Stimulated activated CD4-positive, alpha-beta T cell treated with anti-CD3 and anti-CD28 coated beads, Interleukin-2, amount 100 ng/mL, for 24 hours (primary cell): ENCODE measurements at places on chromosomes 7 and 10.
A peak's percentile ranks its signal among the peaks of the same experiment; 100 is the strongest.

DNA sequence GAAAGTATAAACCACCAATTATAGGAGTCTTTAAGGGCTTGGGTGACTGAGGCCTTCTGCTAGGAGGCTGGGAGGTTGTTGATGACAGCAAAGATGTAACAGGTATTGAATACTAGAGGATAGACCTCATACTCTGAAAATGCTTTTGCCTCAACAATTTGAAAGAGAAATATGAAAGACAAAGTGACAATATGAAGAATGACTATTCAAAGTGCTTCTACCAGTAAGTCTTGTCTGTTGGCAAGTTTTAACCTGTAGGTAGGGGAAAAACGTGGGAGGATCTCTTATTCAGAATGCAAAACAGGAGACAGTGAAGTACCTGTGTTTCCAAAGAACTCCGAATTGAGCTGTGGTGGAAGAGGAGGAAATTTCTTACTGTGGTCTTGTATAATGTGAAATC lies 38.2 kb downstream of the GBF1 start:
- DNase-seq = no peak

DNA sequence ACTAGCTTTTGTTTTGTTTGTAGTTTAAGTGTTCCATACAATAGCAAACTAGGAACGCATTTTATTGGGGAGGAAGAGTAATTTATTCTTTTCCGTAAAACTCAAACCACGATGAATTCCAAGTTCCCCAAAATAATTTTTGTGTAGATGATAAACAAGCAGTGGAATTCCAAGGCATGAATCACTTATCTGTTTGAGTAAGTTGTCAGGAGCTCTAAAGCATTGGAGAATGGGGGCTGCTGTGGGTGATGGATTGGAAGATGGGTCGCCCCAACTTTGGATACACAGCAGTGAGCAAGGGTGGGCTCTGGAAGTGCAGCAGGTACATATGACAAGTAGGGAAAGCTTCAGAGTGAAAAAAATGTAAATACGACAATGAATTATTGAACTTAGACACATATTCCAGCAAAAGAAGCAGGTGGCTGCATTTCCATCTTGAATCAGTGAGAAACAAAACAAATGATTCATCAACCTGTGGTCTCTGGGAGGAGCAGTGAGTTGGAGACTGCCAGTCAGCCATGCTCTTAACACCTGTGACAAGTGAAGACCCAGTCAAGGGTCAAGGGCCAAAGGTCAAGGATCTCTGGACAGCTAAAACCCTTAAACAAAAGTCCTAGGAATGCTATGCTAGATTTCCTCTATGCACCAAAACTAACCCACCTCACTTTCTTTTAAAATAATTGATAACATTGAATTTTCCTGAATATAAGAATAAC lies 34.2 kb upstream of the ADRB1 start:
- DNase-seq = no peak

GRCh38 chr10:110279407-110279986 lies 25.2 kb downstream of the SMNDC1 start:
- DNase-seq = peak; percentile 40

- DNase-seq = no peak
Observed at GRCh38 chr7:121369462-121369861, 26.6 kb downstream of the FAM3C start.

- DNase-seq = no peak
Observed at GRCh38 chr7:48384180-48384752, 213.0 kb downstream of the ABCA13 start.

DNA sequence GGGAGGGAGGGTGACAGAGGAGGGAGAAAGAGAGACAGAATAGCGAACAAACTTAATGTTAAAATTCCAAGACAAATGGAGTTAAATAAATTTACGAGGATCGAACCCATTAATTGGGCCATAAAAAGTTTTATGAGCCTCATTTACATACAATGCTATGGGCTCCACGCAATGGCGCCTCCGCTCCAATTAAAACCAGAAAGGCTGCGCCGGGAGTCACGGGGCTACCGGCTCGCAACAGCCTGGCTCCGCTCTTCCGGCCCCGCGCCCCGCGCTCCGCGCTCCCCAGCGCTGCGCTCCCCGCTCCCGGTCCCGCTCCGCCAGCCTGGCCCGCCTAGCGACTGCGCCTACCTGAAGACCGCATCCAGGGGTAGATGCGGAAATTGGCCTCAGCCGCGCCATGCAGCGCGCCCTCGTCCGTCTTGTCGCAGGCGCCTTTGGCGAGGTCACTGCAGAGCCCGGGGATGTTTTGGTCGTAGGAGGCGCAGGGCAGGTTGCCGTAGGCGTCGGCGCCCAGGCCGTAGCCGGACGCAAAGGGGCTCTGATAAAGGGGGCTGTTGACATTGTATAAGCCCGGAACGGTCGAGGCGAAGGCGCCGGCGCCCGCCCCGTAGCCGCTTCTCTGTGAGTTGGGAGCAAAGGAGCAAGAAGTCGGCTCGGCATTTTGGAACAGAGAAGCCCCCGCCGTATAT lies 513 bp downstream of the HOXA7 start:
- DNase-seq = no peak

GRCh38 chr7:105519353-105519752 lies 2.7 kb downstream of the PUS7 start:
- DNase-seq = no peak

GRCh38 chr10:43048301-43049051 lies 28.4 kb upstream of the RET start:
- no peak for DNase-seq

GRCh38 chr10:132102717-132103110 lies 37.0 kb downstream of the JAKMIP3 start:
- DNase-seq = no peak

DNA sequence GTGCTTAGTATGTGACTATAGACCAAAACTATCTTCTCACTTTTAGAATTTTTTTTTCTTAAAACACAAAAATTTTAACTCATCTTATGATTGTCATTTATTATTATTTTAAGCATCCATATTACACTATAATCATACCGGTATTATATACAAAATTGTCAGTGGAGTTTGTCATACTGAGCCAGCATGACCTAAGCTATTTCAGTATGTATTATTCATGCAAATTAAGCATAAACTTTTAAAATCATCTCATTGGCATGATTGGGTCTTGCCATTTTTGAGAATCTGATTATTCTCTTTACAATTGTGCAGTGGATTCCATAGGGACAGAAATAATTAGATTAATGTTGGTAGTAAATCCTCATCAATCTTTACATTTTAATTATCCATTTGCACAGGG lies 46.2 kb upstream of the STMP1 start:
- DNase-seq = no peak

DNA sequence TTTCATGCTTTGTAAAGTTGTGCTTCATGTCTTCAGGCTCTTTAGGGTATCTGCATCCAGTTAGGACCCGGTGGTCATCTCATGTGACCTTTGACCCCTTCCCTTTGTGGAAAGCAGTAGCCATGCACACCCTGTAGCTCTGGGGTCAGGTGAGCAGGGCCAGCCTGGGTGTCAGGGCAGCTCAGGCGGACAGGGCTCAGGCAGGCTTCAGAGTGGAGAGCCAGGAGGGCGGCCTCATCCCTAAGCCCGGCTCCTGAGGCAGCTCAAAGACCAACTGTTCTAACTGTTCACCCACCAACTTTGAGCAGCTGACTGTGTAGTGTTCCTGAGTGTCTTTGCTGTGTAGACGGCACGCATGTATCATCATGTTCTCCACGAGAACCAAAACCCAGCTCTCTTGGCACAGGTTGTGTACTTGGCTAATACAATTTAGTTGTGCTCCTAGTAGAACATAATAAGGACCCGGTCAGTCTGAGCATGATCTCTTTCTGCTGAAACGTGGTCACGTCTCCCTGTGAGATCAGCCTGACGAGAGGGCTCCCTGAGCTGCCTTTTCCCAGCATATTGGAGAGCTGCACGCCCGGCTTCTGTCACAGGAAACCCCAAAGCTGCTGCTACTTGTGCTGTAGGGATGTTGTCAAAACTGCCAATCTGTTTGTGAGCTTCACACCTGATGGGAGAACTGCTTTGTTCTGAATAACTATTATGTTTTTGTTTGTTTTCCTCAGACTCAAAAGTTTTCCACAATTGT lies 30.0 kb downstream of the EEPD1 start:
- DNase-seq = no peak

DNA sequence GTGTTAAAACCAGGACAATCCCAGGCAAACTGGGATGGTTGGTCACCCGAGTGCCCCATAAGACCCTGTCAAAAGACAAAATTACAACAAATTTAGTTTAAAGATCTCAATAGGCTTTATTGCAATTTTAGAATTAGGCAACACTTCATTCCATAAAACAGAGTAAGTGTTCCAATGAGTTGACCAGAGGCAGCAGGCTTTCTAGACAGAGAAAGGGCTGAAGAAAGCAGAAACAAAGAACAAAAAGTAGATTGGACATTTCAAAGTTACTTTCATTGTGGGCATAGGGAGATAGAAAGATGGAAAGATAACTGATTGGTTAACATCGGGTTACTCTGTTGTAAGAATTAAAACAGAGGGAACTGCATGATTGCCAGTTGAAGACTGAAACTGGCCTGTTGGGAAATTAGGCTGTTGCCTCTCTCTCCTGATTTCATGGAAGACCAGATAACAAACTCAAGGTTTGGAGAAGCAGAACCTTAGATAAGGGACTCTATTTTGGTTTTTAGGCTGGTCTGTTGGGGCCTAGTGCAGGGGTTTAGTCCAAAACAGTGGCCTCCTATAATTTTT lies 36.3 kb downstream of the ENTPD1 start:
- no peak for DNase-seq

DNA sequence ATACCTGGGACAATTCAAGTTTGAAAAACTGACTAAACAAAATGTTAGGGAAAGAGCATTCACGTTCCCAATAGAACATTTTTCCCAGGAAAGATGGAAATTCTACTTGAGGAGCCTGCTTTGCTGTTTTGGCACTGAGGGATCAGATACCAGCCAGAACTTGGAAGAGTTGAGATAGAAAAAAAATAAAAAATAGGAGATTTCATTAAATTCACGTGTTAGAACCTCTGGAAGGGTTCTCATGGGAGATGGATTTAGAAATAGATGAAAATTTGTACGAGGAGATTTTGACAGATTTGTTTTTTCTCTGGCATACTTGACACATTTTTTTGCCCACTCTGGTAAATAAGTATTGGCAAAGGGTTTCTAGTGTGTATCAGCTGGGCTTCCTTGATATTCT lies 63.7 kb downstream of the CELF2 start:
- DNase-seq = no peak

- DNase-seq = no peak
Observed at GRCh38 chr10:359093-359492, 223.8 kb downstream of the ZMYND11 start.

DNA sequence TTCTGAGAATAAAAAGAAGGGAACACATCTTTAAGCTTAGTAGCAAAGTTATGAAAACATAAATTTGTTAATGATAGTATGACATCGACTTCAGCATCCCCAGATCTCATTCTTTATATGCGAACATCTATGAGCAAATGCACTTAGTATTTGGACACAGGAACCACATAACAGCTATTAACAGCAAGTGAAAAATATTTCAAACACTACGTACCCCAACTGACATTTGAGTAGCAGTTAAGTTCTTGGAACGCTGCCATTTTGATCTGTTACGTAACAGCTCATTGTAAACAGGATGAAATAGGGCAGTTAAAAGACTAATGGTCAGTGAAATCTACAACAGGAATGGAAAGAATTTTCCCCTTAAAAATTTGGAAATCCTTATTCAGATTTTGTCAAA lies 428.9 kb downstream of the TNS3 start:
- DNase-seq = no peak

GRCh38 chr7:40772096-40772495 lies 637.3 kb downstream of the SUGCT start:
- no peak for DNase-seq

DNA sequence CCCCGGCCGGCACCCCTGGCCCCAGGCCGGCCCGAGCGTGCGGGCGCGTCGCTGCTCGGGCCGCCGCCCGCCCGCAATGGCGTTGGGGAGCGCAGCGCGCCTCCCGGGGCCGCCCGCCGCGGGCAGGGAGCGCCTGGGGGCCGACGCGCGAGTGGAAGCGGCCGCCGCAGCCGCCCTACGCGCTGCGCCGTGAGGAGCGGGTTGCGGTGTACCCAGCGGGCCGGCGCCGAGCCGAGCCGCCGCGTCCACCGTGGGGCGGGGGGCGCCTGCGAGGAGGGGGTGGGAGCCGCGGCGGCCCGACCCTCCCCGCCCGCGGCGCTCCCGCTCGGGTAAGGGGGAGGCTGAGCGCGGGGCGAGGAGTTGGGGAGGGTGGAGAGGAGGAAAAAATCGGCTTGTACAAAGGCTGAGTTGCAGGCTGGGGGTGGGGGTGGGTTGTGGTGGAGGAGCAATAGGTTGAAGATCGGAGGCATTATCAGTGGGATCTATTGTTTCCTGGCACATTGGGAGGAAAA lies 473 bp downstream of the PPP1R9A start:
- no peak for DNase-seq

GRCh38 chr7:12674861-12675260 lies 12.6 kb upstream of the ARL4A start:
- peak; percentile 28 for DNase-seq

DNA sequence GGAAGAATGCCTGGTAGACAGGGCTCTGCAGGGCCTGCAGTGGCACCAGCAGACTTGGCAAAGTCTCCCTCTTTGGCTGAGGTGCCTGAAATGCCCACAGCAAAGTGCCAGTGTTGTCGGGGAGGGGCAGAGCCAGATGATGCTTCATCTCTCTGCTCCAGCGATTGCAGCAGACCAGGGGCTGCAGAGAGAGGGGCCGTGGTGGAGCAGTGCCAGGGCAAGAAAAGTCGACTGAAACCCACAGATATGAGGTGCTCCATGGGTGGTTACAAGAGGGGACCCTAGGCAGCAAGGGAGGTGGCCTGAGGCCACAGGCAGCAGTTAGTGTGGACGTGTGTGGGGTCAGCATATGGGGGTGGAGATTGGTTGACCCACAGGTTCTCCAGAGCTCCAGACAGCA lies 123.5 kb upstream of the SHH start:
- DNase-seq = no peak

DNA sequence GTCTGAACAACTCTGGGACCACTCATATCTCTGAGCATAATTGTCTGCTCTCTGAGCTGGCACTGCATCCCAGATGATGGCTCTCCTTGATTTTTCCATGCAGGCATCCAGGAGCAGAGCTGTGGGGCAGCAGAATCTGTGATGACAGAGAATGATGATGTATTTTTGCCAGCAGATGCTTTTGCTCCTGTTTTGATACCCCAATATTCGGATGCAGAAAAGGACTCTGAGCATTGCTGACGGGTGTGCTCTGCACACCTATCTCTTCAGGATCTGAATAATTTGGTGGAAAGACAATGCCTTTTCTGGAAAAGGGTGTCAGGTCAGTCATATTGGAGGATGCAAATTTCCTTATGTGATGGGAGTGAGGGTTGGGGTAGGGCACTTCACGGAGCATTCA lies 735.9 kb downstream of the KCNMA1 start:
- no peak for DNase-seq

DNA sequence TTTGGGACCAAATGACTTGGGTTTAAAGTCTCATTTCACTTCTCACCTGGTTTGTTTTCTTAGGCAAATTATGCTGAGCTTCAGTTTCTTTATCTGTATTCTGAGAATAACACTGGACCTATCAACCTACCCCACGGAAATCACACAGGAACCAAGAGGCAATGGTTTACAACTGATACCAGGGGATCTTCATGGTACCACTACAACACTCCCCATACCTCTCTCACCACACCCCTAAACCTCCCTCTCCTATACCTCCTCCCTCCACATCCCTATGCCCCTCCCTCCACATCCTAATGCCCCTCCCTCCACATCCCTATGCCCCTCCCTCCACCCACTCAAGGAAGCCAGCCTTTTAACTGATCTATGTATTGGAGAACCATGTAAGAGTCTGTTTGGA lies 9.9 kb downstream of the FAM204A start:
- DNase-seq = no peak

- no peak for DNase-seq
Observed at GRCh38 chr10:113285305-113285704, 267.5 kb upstream of the HABP2 start.

GRCh38 chr10:5927306-5927705 lies 37.3 kb downstream of the FBH1 start:
- no peak for DNase-seq
